NCI-H1930 (cell line): ENCODE measurements at places on chromosomes 12 and 14.

- no peak for DNase-seq
These were observed 12.9 kb downstream of the BMP4 start for GRCh38 chr14:53943751-53944083.

GRCh38 chr12:127257366-127257935 lies 1009.5 kb upstream of the TMEM132C start:
- no peak for DNase-seq

GRCh38 chr14:91227183-91227628 lies 17.3 kb downstream of the GPR68 start:
- DNase-seq, result no peak

DNA sequence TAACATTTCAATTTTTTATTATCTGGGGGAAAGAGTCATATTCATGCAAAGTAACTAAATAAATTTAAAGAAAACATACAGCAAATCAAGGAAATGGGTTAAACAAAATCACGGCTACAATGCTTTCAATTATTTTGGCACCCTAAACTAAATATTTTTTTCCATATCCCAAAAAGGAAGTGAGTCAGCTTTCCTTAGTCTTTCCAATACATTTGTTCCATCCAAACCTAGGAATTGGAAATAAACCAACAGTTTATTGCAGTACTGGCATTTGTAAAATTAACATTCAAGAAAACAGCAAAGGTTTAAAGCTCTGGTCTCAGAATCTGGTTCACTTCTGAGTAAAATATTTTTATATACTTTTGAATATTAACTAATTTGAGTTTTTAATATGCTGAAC lies 89.2 kb downstream of the BCL2L14 start:
- no peak for DNase-seq

- DNase-seq, result no peak
These were observed 122.7 kb downstream of the SSPN start for GRCh38 chr12:26317942-26318575.

- DNase-seq, result no peak
These were observed 20.1 kb upstream of the TEX22 start for GRCh38 chr14:105378199-105378598.

- DNase-seq, result no peak
These were observed 811.4 kb upstream of the TMEM132C start for GRCh38 chr12:127455347-127456265.

DNA sequence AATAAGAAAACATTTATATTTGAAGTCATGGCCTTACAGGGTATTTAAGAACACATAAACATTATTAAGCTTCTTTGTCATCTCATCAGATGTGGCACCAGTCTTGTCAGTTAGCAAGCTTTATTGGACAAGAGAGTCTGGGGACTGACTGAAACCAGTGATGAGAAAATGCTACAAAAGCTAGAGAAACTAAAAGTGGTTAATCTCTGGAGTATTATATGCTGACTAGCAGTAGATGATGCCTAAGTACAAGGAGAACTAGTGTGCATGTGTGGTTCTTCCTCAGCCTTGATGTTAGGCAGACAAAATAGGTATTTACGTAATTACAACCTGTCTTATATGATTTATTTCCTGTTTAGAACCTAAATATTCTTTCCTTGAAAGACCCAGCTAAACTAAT lies 176.5 kb downstream of the CPNE8 start:
- no peak for DNase-seq

GRCh38 chr12:119412306-119412705 lies 77.8 kb downstream of the CCDC60 start:
- no peak for DNase-seq

DNA sequence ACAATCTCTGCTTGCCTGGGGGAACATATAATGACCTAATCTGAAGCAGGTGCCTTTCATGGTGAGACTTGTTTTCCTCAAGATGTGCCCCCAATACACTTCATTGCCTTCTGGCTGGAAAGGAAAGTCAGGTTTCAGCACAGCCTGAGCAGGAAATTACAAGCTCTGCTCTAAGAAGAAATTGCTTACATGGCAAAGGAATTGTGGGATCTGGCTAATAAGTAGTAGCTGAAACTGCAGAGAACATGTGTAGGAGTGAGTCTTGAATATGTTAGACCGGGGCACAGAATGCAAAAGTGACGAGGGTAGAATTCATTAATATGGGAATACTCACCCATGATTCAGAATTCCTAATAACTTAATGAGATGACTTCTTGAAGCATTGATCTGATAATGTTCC lies 6.3 kb upstream of the CFAP54 start:
- DNase-seq, result no peak

GRCh38 chr12:19643635-19644034 lies 204.3 kb downstream of the AEBP2 start:
- no peak for DNase-seq

DNA sequence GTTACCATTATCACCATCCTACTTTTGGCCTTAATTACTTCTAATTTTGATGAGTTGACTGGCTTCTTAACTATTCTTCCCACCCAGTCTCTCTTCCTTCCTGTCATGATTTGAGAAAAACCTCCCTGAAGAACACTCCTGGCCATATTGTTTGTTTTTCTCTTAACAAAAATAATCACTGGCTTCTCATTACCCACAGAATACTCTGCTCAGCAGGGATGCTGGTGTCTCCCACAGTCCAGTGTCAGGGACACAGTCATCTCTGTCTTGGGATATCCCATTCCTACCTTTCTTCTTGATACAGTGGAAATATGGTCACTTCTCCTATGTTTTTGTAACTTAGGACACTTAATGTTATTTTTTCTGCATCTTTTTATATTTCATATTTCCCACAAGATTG lies 103.7 kb downstream of the SRGAP1 start:
- DNase-seq, result no peak

DNA sequence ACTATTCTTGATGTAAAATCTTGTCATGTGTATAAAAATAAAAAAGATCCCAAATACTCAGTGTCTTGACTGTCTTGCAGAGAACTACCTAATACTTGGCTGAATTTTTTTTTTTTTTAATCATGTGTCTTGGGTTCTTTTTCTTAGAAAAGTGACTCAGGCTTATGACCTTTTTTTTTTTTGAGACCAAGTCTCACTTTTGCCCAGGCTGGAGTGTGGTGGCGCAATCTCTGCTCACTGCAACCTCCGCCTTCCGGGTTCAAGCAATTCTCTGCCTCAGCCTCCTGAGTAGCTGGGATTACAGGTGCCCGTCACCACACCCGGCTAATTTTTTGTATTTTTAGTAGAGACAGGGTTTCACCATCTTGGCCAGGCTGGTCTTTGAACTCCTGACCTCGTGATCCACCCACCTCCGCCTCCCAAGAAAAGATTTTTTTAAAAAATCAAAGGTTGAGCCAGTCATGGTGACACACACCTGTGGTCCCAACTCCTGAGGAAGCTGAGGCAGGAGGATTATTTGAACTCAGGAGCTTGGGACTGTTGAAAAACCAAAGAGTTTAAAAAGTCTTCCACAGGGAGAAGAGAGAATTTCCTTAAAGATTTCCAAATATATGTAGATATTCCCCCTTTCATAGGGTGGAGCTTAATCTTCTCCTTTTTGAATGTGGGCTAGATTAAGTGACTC lies 17.7 kb upstream of the TDG start:
- no peak for DNase-seq

DNA sequence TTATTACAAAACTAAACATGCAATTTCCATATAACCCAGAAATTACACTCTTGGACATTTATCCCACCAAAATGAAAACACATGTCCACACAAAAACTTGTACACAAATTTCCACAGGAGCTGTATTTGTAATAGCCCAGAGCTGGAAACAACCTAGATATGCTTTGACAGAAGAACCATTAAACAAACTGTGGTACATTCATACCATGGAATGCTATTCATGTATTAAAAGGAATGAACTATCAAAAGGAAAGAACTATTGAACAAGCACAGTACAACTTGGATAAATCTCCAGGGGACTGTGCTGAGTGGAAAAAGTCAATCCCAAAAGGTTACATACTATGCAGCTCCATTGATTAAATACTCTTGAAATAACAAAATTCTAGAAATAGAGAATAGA lies 35.8 kb upstream of the ERGIC2 start:
- no peak for DNase-seq

GRCh38 chr14:101072945-101073597 lies 169.5 kb upstream of the RTL1 start:
- DNase-seq, result peak; percentile 15

DNA sequence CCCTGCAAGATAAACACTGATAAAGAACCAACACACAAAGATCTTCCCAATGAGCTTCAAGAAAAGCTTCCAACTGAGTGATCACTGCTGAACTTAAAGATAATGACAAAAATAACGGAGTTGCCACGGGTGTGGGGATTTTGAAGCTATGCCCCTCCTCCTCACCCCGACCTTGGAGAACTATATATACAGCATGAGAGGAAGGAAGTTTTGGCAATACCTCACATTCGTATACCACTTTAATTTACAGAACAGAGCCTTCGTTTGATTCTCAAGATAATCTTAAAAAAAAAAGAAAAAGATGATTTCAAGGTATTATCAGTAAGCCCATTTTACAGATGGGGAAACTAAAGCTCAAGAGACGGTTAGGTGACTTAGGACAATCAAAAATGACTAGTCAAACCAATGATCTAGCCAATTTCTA lies 715 bp downstream of the NEK9 start:
- no peak for DNase-seq

DNA sequence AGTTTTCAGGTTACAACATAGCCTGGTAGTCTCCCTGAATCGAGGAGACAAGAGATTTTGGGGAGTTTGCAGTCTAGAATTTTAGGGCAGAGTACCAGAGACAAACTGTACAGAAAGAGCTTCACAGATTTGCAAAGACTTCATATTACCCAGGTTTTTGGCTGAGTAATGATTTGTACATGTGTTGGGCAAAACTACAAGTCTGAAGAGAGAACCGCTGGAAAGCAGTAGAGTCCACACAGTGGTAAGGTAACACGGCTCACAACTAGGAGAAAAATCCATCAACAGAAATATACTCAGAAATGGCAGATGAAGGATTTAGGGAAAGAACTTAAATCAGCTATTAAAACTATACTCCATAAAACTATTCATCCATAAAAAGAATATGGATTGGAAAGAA lies 25.7 kb downstream of the FBXO33 start:
- no peak for DNase-seq

DNA sequence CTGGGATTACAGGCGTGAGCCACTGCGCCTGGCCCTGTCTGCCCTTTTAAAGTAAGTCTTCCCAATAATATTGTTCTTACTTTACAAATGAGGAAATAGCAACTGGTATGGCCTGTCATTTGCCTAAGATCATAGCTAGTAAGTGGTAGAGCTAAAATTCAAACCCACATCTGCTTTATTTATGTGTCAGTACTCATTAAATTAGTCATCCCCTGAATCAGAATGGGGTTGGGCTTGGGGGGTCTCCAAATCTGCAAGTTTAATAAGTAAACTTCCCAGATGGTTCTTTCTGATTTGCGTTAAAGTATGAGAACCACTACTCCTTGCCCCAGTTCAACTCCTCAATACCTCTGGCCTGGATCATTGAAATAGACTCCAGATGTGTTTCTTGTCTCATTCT lies 96.2 kb downstream of the FAR2 start:
- no peak for DNase-seq

GRCh38 chr12:77894556-77894955 lies 63.9 kb downstream of the NAV3 start:
- no peak for DNase-seq

DNA sequence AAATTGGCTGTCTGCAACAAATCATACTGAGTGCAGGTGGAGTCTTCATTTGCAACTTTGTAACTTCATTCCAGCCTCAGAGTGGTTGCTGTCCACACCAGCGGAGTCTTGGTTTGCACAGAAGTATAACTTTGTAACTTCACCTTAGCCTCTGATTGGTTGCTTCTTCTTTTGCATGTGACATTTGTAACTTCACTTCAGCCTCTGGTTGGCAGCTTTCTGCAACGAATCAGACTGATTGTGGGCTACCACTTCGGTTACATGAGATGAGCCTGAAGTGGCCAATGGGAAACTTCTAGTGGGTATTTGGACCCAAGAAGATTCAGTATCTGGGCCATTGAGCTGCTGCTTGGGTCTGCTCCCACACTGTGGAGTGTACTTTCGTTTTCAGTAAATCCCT lies 17.8 kb downstream of the RASSF8 start:
- no peak for DNase-seq

GRCh38 chr12:118436986-118437385 lies 60.6 kb downstream of the SUDS3 start:
- DNase-seq, result no peak

DNA sequence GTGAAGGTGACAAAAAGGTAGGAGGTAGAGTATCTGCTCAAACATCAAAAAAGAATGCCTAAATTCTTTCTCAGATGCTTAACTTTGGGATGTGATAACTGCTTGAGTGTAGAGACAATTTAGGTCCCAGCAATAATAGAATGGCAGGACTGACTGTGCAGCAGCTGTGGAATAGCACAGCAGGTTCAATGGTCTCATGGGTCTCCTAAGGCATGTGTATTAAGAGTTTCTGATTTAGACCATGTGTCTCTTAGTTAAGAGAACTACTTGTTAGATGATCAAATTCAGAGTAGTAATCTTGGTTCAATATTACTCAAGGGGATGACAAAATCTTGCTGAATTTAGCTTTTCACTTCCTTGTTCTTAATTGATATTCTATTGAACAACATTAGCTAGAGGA lies 72.0 kb downstream of the ALX1 start:
- DNase-seq, result no peak

DNA sequence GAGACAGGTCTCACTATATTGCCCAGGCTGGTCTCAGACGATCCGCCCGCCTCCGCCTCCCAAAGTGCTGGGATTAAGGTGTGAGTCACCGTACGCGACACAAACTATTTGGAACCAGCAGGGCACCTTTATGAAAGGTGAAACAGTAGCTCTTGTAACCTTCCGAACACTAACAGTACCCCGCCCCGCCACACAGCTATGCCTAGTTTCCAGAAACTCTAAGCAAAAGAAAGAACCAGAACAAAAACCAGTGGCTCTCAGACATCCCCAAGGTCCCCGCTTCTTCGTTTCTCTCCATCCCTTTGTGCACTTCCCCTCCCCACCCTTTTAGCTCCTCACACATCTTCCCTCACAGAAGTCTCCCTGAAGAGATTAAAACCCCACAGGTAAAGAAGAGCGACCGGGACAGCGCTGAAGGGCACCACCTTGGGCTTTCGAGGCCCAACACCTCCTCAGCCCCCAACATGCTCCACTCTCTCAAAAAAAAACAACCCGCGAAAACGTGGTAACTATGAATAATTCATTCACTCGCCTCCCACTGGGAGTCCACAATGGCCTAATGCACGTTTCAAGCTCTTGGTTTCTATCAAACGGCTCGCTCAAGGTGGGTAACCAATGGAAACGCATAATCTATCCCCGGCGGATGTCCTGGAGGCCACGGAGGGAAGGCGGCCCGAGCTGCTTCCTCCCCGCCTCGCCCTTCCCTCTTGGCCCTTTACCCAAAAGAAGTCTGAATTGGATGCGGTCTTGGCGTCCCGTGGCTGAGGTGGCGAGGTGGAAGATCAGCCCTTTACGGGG lies 877 bp downstream of the BAG5 start:
- no peak for DNase-seq

DNA sequence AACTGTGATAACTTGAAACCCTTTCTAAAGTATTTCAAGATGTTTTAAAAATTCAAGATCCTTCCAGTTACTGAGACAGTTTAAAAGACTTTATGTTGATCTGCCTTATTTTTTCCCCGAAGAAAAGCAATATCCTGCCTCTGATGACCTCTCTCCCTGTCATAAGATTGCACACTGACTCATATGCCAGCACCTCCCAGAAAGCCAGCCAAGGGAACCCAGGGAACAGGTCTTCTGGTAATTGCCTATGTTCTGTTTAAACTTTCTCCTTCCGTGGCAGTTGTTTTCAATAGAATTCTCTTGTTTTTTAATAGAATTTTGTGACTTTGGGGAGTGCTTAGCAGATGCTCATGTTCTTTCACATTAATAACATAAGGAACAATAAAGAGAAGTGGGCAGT lies 300.2 kb upstream of the PRKD1 start:
- no peak for DNase-seq
